Lung microvascular endothelial cell (primary cell): ENCODE measurements at places on chromosomes 12 and 14. TPM values are rescaled to one million over a fixed set of nuclear protein-coding genes. Genes with fewer than 3 reads are reported as not detected.

Gene CNOT2
- total RNA-seq = 76.9 and 101 TPM in 2 replicates

Gene KLRC1
- total RNA-seq = not detected in 2 replicates

- no peak for DNase-seq
Measured at GRCh38 chr12:67669217-67669933, 20.8 kb downstream of the DYRK2 start.

DNA sequence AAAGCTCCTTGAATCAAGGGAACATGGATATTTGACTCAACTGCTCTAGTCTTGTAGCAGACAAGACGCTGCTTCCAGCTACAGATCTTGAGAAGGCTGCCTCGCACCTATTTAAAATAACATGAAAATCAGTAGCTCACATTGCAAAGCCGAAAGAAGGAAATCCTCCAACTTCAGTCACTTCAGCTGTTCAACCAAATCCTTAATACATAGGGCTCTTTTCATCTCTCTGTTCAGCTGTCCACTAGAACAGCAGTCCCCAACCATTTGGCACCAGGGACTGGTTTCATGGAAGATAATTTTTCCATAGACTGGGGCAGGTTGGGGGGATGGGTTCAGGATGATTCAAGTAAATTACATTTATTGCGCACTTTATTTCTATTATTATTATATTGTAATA, 1116.0 kb upstream of the TMEM132C start:
- no peak for DNase-seq

Gene CCDC88C
- total RNA-seq = 12.0 and 13.7 TPM in 2 replicates

GRCh38 chr14:101506211-101506925, 54.9 kb upstream of the DIO3 start:
- no peak for DNase-seq

Gene RAD9B
- total RNA-seq = 0.40 and 0.65 TPM in 2 replicates

- no peak for DNase-seq
Measured at GRCh38 chr12:49952391-49953055, 2.0 kb downstream of the AQP2 start.

Gene HCAR1
- total RNA-seq = under 0.01 TPM in 1 of 2 replicates, not detected in the other

GRCh38 chr14:100402631-100403030, 79.5 kb downstream of the SLC25A47 start:
- peak; percentile 45 for DNase-seq

DNA sequence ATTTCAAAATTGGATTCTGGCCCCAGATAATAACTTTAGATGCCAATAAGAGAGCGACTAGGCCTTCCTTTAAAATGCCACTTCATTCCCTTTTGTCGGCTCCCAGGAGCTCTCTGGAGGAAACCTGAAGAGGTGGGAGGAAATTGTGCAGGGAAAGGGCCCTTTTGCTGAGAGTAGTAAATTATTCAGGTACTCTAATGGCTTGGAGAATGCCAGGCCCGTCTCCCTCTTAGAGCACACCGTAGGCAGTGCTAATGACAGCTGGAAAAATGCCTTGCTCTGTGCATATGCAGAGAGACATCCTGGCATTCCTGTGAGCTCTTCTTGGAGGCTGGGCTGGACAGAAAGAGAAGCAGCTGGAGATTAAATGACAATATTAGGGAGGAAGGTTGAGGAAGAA, 115.0 kb upstream of the RPH3A start:
- no peak for DNase-seq

- no peak for DNase-seq
Measured at GRCh38 chr12:130752692-130753230, 36.7 kb upstream of the RIMBP2 start.

Gene LGALS3
- 60.6 and 96.8 TPM in 2 replicates for total RNA-seq

DNA sequence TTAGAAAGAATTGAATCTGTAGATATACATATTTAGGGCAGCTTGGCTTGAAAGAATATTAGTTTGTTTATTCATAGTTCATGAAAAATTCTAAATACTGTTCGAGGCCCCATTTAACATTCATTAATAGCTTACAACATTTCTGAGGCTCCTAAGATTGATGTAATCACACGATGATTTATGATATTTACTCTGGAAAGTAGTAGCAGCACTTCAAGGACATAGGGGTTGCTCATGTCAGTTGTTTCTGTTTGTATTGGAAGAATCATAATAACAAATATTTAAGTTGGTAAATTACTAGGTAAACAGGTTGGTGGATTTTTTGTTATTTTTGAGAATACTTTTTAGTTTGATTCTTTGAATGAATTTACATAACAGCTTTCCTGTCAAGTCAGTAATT, 30.4 kb downstream of the CAND1 start:
- no peak for DNase-seq

DNA sequence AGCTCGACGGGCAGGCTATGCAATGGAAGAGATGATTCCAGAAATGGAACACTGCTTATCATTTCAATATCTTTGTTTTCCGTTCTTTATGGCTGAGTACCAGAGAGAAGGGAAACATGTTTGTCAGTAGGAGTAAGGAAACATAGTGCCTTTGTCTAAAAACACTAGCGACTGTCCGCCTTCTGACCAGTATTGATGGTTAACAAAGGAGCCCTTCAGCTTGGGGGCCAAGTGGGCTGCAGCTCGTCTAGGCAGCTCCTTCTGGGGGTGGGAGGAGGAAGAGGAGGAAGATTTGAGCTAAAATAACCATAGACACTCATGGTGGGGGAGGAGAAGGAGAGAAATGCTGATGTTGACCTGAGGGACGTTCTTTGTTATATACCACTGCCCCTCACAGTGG, 15.0 kb downstream of the COQ5 start:
- DNase-seq = no peak

- DNase-seq = no peak
Measured at GRCh38 chr12:92070864-92071445, 74.7 kb downstream of the BTG1 start.

GRCh38 chr12:65611396-65611795, 212.9 kb upstream of the HMGA2 start:
- DNase-seq = no peak
